ENCODE measurements at places on chromosomes 4 and X.

DNA sequence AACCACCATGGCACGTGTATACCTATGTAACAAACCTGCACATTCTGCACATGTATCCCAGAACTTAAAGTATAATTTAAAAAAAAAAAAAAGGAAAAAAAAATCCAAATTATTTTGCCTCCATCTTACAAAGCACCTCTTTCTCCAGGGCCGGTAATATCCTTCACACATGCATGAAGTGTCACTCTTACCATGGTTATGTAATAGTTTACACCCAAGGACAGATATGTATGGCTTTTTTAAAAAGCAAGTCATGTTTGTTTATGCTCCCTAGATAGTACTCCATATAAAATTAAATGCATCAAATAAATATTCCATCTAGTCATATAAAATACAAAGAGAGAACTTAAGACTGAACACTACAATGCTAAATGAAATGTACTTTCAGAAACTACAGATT lies 22.5 kb downstream of the CHIC2 start:
- no peak for DNase-seq

DNA sequence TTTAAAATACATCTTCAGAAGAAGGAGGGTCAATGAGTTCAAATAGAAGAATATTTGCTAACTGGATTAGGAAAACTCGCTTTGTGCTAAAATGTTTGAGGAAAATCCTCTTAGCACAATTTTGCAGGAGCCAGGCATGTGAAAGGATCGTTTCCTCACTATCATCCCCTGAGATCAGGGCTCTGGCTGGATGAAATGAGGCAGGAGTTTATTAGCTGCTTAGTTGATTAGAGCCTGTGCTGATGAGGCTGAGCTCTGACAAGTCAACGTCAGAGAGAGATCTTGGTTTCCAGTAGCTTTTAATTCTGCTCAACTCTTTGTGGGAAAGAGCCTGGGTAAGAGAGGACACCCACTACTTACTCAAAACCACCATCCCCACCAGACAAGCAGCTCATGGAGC lies 8.0 kb upstream of the DRD5 start:
- no peak for DNase-seq

DNA sequence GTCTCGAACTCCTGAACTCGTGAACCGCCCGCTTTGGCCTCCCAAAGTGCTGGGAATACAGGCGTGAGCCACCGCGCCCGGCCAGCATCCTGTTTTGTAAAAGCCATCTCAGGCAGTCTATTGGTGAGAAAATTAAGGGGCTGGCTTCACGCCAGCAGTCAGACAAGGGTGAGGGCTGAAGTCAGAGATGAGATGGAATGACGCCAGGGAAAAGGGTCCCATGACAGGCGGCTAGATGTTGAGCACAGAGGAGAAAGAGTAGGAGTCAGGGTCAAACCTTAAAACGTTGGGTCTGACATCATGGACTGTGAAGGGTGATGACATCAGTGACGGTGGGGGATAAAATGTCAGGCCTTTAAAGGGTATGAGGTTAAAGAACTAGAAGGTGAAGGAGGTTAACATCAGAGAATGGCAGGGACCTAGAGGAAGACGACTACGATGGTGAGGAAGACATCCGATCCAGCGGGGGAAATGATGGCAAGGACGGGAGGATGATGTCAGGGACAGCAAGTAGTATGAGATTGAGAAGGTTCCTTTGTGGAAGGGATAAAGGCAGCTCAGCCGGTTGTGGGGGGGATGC lies 504 bp upstream of the RBM3 start:
- DNase-seq: no peak

DNA sequence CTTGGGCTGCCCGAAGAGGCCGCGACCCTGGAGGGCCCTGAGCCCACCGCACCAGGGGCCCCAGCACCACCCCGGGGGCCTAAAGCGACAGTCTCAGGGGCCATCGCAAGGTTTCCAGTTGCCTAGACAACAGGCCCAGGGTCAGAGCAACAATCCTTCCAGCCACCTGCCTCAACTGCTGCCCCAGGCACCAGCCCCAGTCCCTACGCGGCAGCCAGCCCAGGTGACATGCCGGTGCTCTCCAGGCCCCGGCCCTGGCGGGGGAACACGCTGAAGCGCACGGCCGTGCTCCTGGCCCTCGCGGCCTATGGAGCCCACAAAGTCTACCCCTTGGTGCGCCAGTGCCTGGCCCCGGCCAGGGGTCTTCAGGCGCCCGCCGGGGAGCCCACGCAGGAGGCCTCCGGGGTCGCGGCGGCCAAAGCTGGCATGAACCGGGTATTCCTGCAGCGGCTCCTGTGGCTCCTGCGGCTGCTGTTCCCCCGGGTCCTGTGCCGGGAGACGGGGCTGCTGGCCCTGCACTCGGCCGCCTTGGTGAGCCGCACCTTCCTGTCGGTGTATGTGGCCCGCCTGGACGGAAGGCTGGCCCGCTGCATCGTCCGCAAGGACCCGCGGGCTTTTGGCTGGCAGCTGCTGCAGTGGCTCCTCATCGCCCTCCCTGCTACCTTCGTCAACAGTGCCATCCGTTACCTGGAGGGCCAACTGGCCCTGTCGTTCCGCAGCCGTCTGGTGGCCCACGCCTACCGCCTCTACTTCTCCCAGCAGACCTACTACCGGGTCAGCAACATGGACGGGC lies 579 bp downstream of the ABCD1 start:
- DNase-seq: no peak

DNA sequence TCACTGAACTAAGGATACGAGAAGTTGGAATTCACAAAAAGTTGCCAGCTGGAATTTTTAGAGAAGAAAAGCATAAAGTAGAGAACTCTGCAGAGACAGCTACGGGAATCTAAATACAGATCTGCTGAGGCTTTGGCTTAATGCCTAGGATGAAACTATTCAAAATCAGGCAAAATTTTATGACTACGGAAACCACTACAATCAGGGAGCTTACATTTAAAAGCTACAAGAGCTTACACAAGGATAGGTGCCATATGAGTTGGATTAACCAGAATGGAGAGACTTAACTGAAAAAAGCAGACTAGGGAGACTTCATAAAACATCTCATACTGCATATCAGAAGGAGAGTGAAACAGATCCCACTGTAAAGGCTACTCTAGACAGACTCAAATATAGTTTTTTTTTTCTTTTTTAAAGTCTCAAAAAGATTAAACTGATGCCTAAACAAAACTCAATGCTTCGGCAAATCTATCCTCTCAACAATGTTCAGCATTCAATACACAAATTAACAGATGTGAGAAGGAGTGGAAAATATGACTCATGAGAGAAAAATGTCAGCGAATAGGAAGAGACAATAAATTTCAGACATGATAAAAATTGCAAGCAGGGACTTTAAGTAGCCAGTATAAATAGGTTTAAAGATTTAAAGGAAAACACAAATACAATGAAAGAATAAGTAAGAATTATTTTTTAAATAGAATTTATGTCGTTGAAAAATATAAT lies 586.1 kb downstream of the FSTL5 start:
- DNase-seq: no peak

DNA sequence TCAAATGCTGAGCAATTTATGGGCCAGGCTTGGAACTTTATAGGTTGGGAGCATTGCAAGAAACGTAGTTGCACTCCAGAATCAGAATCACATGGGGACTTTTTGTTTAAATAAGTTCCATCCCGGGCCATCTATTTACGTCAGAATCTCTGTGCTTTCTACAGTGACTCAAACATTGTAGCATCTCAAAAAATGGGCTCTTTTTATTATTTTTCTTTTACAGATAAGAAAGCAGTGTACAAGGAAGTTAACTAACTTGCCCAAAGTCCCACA lies 10.2 kb downstream of the CC2D2A start:
- no peak for DNase-seq

DNA sequence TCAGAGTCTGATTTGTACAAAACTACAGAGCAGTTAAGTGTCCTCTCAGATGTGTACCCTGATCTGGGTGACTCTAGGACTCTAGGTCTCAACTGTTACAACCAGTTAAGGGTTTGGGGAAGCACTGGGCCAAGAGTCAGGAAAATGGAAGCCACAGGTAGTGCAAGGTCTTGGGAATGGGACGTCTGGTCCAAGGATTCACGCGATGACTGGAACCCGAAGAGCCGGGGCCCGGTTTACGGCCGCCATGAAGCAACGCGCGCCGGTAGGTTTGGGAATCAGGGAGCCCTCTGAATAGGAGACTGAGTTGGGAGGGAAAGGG lies 321 bp upstream of the HPRT1 start:
- no peak for DNase-seq

DNA sequence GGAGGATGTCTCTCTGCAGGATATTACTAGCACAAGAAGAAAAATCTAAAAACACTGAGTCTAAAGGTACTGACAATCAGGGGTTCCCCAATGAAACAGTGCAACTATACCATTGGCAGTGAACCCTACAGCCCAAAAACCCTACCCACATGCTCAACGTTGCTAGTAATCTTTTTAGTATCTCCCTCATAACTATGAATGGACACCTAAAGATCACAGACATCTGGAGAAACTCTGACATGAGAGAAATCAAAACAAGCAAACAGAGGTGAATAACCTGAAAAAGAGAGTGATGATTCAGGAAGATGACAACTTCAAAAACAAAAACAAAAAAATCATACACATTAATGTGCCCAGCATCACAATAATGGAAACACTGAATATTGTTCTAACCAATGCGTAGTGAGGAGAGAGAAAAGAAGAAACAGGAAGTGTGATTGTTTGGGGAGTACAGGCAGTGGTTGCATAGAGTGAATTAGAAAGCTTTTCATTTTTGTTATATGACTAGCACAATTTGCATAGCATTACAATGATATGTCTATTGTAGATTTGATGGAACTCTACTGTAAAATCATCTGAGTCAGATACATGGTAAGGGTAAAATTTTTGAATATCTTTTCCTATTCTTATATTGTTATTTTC lies 78.9 kb upstream of the FMR1 start:
- no peak for DNase-seq

DNA sequence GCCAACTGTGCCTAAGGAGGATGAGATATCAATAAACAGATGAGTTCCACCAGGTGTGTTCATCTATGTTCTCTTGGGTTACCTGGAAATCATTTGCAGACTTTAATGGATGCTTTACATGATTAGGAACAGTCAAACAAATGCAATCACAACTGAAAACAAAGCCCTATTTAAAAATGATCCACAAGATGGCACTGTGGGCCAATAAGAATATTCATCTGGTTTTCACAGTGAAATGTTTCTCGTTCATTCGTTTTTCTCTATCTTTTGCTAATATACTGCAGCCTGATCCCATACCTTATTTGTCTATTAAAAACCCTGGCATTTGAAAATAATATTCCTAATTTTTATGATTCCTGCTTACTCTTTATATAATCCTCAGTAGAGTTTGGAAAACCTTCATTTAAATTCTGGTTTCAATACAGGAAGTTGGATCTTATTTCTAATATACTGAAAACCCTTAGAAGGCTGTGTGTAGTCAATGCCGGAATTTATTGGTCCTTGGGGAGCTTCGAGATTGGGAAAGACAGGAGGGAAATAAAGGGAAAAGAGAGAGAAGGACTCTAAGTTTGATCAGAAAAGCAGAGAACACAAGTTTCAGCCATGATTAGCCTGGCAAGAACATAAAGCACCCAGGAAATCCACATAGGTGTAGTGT lies 63.8 kb upstream of the TAPT1 start:
- no peak for DNase-seq

DNA sequence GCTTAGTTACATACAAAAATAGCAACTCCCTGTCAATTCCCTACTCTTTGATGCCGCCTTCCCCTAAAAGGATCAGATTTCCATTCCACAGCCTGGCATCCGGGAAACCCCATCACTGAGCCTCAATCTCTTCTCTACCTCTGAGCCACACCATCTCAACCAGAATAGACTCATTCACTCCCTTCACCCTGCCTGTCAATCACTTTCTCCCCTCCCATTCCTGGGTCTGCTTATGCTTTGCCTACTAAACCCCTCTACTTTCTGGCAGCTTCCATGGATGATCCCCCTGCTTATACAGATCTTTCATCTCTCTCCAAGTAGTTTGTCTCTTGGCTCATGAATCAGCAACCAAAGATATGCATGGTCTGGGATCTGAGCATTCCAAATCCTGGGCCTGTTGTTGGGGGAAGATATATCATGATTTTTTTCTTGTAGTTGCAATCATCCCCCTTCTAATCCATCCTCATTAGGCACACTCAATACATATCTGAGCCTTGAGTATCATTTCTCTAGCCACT lies 2.6 kb downstream of the AMER1 start:
- no peak for DNase-seq

DNA sequence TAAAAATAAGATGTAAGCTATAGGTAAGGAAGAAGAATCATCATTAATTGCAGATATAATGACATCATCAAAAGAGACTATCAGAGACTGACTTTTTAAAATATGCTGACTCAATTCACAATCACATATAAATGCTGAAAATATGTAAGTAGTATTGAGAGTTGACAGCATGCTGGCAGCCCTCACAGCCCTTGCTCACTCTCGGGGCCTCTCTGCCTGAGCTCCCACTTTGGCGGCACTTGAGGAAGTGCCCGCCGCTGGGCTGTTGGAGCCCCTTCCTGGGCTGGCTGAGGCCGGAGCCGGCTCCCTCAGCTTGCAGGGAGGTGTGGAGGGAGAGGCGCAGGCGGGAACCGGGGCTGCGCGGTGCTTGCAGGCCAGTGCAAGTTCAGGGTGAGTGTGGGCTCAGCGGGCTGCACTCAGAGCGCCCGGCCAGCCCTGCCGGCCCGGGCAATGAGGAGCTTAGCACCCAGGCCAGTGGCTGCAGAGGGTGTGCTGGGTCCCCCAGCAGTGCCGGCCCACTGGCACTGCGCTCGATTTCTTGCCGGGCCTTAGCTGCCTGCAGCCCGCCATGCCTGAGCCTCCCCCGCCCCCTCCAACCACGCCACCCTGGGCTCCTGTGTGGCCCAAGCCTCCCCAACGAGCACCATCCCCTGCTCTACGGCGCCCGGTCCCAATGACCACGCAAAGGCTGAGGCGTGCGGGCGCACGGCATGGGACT lies 68.9 kb downstream of the RAB28 start:
- DNase-seq: no peak

- no peak for DNase-seq
These were observed 1.0 kb downstream of the PGRMC2 start for GRCh38 chr4:128286474-128287058.

DNA sequence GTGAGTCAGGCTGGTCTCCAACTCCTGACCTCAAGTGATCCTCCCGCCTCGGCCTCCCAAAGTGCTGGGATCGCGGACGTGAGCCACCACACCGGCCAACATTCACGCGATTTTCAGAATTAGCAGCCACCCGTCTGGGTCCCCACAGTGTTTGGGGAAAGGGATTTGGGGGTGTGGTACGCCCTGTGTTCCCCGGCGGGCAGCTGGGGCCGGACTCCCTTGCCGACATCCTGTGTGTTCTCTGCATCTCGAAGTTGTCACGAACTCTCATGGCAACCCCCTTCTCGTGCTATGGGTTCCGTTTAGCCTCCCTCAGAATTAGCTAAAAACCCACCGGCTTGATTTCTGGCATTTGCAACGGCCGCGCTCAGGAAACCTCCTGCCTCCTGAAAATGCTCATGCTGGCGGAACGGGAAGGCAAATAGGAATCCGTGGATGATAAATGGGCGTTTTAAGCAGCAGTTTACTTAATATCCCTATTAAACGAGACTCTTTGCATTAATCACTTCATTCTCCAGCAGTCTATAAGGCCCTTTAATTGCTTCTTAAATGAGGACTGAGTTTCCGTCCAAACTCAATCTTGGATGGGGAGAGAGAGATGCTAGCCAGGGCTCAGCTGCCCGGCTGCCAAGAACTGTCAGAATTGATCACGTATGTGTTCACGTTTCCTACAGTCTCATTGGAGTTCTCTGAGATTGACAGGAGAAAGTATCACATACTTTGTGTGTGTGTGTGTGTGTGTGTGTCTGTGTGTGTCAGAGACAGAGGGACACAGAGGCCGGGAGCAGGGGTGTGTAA lies 78.9 kb upstream of the PPP2R3B start:
- DNase-seq: no peak

- no peak for DNase-seq
These were observed 55.8 kb downstream of the DCTD start for GRCh38 chr4:182861346-182861745.
